ENCODE measurements at places on chromosomes 3 and 15. TPM values are rescaled to one million over a fixed set of nuclear protein-coding genes. Genes with fewer than 3 reads are reported as not detected.

DNA sequence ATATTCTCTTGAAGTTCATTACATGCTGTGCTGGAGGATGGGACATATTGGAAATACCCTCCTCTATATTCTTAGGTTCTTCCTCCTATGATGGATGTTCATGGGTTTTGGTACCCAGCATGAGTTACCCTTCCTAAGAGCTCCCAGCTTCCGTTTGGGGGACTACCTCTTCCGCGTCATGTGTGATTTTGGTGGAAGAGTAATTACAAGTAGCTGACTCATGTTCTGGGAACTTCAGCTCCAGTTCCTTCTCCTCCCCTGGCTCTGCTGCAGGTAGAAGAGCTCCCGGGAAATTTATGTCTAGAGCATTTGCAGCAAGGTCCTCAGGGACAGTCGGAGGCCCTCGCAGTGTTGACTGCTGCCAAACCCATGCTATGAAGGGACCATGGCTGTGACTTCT is 208.8 kb upstream of the IL12A start:
- no peak for DNase-seq

DNA sequence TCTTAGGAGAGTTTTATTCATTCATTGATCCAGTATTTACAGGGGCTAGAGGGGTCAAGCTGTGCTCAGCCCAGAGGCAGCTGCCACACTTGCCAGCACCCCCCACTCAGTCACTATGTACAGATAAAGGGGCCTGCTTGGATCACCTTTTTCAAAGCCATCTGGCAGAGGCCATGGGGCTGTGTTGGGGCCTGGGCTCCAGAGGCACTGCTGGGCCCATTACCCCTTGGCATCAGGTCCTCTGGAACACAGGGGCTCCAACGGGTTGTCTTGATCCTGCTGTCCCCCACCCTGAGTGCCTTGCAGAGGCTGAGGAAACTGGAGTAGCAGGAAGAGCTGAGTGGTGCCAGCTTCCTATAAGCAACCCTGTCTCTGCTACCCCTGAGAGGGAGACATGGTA is 43.9 kb downstream of the SEMA3G start:
- DNase-seq, result peak; percentile 7

DNA sequence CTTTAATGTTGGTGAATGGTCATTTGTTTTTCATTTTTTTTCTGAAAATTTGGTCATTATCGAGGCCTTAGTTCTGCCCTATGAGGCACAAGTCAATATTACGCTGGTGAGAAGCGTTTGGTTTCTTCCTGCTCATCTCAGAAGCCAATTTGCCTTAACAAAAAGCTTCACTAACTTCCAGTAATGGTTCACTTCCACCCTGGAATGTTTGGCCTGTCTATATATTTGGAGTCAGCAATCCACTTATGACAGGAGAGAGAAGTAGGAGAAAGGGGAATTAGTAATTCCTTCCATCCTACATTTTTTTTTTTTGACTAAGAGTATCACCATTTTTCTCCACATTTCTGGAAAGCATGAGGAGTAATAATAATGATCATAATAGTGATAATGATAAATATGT is 124.4 kb downstream of the DIPK2A start:
- DNase-seq, result no peak

DNA sequence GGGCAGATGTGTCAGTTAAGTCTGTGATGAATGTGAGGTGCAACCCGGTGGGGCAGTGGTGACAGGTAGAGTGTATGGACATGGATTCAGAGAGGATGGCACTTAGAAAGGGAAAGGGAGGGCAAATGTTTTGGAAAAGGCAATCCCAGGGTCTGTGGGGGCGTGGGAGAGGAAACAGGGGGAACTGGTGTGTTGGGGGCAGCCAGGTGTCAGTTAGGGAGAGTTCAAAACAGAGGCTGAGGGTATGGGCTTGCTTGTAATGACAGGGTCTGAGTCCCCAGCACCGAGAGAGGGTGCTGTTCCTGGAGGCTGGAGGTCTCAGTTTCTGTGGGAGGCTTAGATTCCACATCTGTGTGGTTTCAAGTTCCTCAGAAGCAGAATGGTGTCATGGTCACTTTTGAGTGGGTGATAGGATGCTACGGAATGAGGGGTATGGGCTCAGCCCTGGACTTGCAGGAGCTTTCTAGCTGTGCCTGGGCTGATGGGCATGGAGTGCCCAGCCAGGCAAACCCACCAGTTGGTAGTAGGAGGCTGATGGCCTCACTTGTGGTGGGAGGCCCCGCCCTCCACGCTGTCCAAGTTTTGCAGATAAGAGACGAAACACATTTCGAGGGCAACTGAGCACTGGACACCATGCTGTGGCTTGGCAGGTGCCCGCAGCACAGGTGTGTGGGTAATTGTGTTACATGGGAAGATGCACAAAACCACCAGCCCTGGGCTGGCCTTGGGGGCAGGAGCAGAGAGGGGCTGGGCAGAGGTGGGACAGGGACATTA is 209.4 kb downstream of the RPLP1 start:
- DNase-seq, result no peak

- peak; percentile 71 for DNase-seq
These were observed 45.8 kb downstream of the MITF start for GRCh38 chr3:69784954-69785514.

DNA sequence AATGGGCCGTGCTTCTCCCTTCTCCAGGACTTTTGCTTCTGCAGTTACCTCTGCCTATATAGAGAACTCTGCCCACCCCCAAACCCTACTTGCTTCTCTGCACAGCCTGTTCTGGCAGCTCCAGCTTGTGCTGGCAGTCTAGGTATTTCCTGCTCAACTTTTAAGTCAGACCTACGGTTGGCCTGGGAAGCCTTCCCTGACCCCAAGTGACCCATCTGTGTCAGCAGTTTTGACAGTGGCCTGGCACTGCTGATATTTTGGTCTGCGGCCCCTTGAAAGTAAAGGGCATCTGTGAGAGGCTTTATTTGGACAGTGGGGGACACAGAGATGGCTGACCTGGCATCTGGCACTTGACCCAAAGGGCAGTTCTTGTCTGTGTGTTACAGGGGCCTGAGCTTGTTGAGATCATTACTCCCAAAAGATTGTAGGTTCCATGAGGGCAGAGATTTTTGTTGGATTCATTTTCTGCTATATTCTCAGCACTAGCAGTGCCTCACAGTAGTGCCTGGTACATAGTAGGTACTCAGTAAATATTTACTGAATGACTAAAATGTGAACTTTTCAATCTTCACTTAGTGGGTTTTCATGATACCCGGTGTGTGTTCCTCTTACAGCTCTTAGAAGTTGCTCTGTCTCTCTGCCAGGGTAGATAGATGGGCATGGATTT is 55.2 kb upstream of the TRAK1 start:
- peak; percentile 62 for DNase-seq

GRCh38 chr3:168116279-168116678 is 20.6 kb upstream of the GOLIM4 start:
- DNase-seq, result peak; percentile 57

- no peak for DNase-seq
These were observed 45.6 kb downstream of the DMXL2 start for GRCh38 chr15:51576911-51577500.

- DNase-seq, result no peak
These were observed 24.5 kb downstream of the SEMA7A start for GRCh38 chr15:74409225-74409624.

DNA sequence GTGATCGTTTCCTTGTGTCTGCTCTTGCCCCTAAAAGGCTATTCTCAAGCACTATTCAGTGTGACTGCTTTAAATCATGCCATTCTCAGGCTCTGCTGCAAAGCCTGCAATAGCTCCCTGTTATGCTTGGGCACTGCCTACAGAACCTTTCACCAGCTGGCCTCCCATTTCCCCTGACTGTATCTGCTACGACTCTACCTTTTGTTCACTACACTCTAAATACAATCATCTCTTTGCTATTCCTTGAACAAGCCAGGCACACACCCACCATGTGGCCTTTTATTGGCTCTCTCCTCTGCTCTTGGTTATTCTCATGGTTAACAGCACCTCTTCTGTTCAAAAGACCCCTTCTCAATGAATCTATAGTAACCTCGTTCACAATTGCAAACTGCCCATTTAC is 29.6 kb upstream of the FNDC3B start:
- DNase-seq, result no peak

GRCh38 chr3:51888463-51889105 is 13.2 kb upstream of the IQCF5 start:
- no peak for DNase-seq

DNA sequence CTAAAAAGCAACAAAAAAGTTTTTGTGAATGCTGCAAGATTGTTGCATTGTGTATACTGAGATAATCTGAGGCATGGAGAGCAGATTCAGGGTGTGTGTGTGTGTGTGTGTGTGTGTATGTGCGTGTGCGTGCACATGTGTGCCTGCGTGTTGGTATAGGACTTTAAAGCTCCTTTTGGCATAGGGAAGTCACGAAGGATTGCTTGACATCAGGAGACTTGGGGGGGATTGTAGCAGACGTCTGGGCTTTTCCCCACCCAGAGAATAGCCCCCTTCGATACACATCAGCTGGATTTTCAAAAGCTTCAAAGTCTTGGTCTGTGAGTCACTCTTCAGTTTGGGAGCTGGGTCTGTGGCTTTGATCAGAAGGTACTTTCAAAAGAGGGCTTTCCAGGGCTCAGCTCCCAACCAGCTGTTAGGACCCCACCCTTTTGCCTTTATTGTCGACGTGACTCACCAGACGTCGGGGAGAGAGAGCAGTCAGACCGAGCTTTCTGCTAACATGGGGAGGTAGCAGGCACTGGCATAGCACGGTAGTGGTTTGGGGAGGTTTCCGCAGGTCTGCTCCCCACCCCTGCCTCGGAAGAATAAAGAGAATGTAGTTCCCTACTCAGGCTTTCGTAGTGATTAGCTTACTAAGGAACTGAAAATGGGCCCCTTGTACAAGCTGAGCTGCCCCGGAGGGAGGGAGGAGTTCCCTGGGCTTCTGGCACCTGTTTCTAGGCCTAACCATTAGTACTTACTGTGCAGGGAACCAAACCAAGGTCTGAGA is 4.7 kb downstream of the BHLHE40 start:
- DNase-seq, result no peak

DNA sequence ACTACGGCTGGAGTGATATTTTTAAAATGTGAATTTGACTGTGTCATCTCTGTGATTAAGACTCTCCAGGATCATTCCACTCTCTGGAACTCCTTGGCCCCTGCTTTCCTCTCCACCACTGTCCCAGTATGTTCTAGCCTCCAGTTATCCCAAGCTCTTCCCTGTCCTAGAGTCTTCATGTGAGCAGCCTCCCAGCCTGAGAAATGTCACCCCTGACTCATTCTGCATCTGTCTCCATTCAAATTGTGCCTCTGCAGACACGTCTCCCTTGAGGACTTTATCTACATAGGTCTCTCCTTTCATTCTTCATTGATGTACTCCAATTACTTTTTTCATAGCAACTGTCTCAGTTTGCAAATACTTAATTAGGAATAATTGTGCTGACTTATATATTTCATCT is 317.7 kb upstream of the ADAMTS9 start:
- no peak for DNase-seq

- DNase-seq, result no peak
These were observed 144.6 kb upstream of the MEF2A start for GRCh38 chr15:99421172-99421656.

GRCh38 chr3:124995460-124995994 is 60.3 kb downstream of the HEG1 start:
- DNase-seq, result peak; percentile 38

- DNase-seq, result peak; percentile 38
These were observed 19.7 kb downstream of the TMEM43 start for GRCh38 chr3:14144423-14145075.

GRCh38 chr15:77596821-77597803 is 35.6 kb downstream of the LINGO1 start:
- DNase-seq, result no peak

DNA sequence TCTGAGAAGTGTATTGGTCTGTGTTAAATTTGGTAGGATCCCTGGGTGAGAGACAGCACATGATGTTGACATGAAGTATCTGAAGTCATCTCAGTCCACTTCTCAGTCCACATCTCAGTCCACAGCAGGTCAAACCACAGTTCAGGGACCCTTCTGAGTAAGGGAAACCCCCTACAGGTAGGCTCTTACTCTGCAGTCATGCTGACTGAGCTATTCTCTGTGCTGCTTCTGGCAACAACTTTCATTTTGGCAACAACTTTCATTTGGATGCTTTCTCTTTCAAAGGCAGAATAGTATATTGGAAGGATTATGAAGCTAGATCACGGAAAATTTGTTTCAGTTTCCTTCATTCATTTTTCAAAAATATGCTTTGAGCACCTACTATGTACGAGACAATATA is 178.2 kb upstream of the GOLIM4 start:
- no peak for DNase-seq

- DNase-seq, result no peak
These were observed 56.0 kb downstream of the ZMAT3 start for GRCh38 chr3:179015551-179016020.

- DNase-seq, result no peak
These were observed 206.5 kb downstream of the MFSD1 start for GRCh38 chr3:159008401-159008800.

GRCh38 chr15:94097552-94097951 is 133.8 kb upstream of the MCTP2 start:
- DNase-seq, result no peak

- DNase-seq, result no peak
These were observed 164.3 kb downstream of the ECT2 start for GRCh38 chr3:172914854-172915253.

DNA sequence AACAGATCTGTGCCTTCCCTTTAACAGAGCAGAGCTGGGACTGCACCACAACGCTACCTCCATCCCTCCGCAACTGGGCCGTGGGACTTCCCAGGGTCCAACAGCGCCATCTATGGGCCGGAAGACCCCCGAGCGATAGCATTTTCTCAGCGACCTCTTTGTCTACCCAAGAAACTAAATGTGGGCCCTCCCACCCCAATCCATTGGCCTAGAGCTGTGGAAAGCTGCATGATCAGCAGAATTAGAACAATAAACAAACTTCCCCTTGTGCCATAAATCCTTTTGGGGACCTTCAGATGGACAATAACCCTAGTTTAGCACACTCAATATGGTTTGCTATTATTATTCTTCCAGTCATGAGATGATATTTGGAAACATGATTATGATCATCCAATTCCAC is 74.8 kb upstream of the NTRK3 start:
- no peak for DNase-seq

The ADAMTSL3 gene
- total RNA-seq, result 11.9 TPM

The CPN2 gene
- 2.4 TPM for total RNA-seq

The IMPG2 gene
- total RNA-seq, result 0.11 TPM

The CCDC13 gene
- 0.41 TPM for total RNA-seq

The IQCF5 gene
- total RNA-seq, result not detected

The CCR3 gene
- not detected for total RNA-seq

The PLAAT1 gene
- 8.1 TPM for total RNA-seq

The GPR62 gene
- total RNA-seq, result 0.16 TPM

The OXTR gene
- total RNA-seq, result 0.14 TPM

The HTR3E gene
- total RNA-seq, result not detected

The GXYLT2 gene
- 16.2 TPM for total RNA-seq

The GOLGA8S gene
- 0.33 TPM for total RNA-seq

The TERC gene
- 3.8 TPM for total RNA-seq

The PYGO1 gene
- total RNA-seq, result 5.2 TPM

The CCR5 gene
- total RNA-seq, result 0.22 TPM

The VGLL3 gene
- total RNA-seq, result 4.0 TPM

The SLC28A1 gene
- total RNA-seq, result 0.91 TPM

The TTLL13 gene
- 0.19 TPM for total RNA-seq

The LEKR1 gene
- 0.71 TPM for total RNA-seq

The C2CD4A gene
- total RNA-seq, result not detected

The CCDC39 gene
- total RNA-seq, result not detected

All from left ventricle myocardium inferior (tissue), 1 donor.